ENCODE measurements at places on chromosomes 16 and 17. TPM values are rescaled to one million over a fixed set of nuclear protein-coding genes. Genes with fewer than 3 reads are reported as not detected.

Gene TNS4
- total RNA-seq = not detected

Gene TEN1
- total RNA-seq = 13.6 TPM

Gene RPH3AL
- 1.2 TPM for total RNA-seq

Gene ASGR1
- 0.26 TPM for total RNA-seq

Gene ALOX12B
- total RNA-seq = not detected

Gene ALDH3A1
- total RNA-seq = 11.5 TPM

Gene RAB37
- total RNA-seq = 0.33 TPM

Gene MYH11
- total RNA-seq = 1.2 TPM

Gene HSPB9
- 0.07 TPM for total RNA-seq

Gene CDH1
- 0.52 TPM for total RNA-seq

Gene TAT
- total RNA-seq = not detected

Gene TLCD2
- total RNA-seq = 3.8 TPM

Gene KRT12
- total RNA-seq = not detected

Gene INCA1
- total RNA-seq = 0.23 TPM

Gene SLC16A11
- 0.13 TPM for total RNA-seq

Gene EVPL
- 0.10 TPM for total RNA-seq

Measured in smooth muscle cell of the pulmonary artery (primary cell).